ENCODE measurements at places on chromosomes 3 and 15.

- no peak for DNase-seq
Measured at GRCh38 chr3:72753495-72753894, 94.8 kb downstream of the SHQ1 start.

DNA sequence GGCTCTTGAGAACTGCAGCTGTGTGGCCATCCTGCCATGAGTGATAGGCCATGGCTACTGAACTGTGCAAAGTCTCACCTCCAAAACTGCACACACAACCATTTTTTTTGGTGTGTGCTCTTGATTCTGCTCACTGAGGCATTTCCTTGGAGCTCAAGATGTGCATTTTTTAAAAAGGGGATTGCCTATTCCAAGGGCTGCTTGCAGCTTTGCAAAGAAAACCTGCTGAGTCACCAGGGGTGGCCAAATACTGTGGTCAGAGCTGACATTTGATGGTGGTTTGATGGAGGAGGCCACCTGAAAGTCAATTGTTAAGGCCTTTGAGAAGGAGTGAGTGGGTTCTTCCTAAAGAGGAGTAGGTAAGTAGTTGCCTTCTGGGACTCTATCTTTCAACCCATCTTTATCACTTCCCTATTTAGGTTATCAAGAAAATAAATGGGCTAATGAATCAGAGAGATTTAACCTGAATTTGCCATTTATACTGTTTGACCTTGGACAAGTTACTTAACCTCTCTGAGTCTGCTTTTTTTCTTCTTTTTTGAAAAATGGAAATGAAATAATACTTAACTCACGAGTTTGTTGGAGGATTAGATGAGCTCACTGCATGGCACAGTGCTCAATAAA lies 87.9 kb downstream of the CHST2 start:
- DNase-seq = no peak

- no peak for DNase-seq
Measured at GRCh38 chr3:48598323-48599076, 3.4 kb upstream of the COL7A1 start.

GRCh38 chr15:34583399-34584329 lies at the start of gene GOLGA8B:
TSS of gene GOLGA8B (minus strand) at chr15:34583651. CDS start at chr15:34535912, 47,739 bp downstream.
- peak; percentile 75 for DNase-seq

DNA sequence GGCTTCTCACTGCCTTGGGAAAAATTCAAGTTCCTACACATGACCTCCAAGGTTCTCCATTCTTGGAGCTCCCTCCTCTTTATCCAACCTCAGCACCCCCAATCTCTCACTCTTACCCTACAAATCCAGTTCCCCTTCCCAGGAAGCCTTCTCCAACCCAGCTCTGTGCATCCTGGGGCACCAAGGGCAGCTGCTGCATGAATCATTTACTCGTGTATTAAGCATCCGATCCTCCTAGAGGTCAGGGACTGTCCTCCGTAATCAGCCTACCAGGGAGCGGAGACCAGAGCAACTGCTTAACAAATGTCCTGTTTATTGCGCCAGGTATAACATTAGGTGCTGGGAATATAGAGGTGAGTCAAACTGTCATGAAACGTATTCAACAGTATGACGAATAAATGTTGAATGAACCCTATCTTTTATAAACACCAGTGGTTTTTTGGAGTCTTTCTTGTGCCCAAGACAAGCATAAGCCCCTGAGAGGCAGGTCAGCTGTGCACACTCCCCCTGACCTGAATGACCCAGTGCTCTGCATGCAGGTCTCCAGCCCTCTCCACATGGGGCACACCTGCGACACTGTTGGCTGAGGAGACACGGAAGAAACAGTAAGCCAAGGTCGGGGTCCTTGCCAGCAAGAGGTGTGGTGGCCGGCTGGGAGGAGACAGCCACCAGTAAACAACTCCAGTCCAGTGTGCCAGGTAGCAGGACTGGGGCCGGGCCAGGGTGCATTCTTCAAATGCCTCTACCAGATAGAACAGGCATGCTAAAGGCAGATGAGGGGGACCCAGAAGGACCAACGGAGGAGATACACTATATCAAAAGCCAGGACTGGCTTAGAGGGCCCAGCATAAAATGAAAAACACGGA lies 27.6 kb downstream of the ANP32A start:
- no peak for DNase-seq

DNA sequence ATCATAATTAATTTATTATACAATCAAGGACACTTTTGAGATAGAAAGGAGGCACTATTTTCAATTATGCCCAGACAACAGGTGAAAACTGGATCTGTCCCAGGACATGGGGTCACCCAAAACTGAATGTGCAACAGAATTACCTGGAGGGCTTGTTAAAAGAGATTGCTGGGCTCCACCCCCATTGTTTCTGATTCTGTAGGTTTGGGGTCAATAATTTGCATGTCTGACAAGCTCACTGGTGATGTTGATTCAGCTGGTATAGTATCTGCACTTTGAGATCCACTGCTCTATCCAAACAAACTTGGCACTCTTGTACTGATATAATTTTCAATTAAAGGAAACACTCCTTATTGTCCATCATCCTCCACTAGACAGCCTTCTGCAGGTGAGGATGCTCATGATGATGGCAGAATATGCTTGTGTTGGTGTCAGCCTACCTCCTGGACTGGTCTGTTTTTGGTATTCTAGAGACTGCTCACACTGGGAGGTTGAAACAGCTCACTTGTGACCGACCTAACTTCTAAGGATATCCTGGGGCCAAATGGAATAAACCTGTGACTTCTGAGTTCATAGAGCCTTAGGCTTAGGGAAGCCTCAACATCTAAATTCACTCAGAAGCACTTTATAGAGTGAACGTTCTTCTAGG lies 2.2 kb downstream of the P2RY14 start:
- no peak for DNase-seq

GRCh38 chr3:114627770-114628169 lies 333.9 kb downstream of the TIGIT start:
- no peak for DNase-seq

GRCh38 chr3:2822611-2823010 lies 287.6 kb downstream of the IL5RA start:
- no peak for DNase-seq

DNA sequence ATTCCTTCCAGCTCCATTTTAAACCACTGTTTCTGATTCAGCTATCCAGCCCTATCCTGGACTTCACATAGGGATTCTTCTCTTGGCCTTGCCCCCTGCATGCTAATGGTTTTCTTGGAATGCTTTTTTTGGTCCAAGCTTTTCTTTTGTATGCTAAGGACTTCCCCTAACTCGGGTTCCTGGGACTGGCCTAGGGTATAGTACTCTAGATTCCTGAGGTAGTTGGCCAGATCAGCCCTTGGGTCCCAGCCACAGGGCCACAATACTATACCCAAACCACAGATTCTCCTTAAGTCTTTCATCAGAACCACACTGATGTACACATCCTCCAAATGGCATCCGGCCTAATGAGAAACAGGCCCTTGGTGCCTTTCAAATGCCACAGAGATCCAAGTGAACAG lies 2.8 kb downstream of the FYCO1 start:
- DNase-seq = no peak

- DNase-seq = no peak
Measured at GRCh38 chr3:133884887-133885711, 10.6 kb downstream of the RAB6B start.

DNA sequence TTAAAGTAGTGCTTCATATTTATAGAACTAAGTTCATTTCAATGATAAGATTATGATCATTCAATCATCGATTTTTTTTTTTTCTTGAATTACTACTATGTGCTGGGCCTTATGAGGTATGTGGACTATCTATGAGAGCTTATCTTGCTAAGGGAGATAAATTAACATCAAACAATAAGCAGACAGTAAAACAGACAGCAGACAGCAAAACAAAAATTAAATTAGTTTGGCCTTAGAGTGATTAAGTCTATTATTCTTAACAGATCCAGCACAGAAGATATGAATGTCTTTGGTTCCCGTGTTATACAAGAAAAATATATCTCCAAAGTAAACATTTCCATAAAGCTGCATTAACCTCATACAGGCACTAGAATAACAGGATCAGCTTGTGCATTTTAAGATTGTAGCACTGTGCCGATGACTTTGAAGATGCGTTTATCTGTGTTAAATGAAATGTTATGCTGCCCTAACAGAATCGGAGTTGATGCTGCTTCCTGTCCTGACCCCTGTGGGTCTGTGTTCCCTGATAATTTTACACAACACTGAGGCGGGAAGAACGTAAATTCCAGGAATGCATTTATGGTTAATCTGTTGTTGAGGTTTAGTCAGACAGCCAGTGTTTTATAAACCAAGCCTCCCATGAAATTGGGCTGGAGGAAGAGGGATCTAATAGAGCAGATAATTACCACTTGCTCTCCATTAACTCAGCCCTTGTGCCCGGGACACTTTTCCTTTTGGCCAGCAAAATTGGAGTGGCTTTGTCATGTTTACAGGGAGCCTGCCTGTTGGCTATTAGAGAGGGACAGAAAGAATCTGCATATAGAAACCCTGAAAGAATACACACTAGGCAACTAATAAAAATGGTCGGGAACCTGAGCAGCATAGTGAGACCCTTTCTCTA lies 80.8 kb downstream of the GHSR start:
- no peak for DNase-seq

GRCh38 chr3:18669374-18669773 lies 244.2 kb upstream of the SATB1 start:
- no peak for DNase-seq

DNA sequence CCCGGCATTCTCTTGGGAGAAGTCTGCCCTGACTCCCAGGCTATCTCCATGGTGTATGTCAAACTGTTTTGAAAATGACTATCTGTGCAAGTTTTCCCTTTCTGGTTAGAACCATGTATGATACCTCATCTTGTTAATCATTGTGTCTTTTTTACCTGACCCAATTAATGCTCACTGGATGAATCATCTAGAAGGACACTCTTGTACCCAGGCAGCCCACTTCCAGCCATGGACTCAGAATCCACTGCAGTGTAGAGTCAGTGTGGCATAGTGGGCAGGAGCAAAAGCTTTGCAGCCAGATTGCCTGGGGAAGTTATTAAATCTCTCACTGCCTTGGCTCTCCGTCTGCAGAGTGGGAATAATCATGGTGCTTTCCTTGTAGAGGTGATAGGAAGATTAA lies 1.2 kb downstream of the FAM3D start:
- no peak for DNase-seq

- no peak for DNase-seq
Measured at GRCh38 chr3:160562952-160563351, 2.4 kb downstream of the KPNA4 start.

GRCh38 chr3:157493627-157494550 lies 9.3 kb downstream of the VEPH1 start:
- DNase-seq = peak; percentile 18

- DNase-seq = no peak
Measured at GRCh38 chr3:172126741-172127140, 87.4 kb downstream of the FNDC3B start.

DNA sequence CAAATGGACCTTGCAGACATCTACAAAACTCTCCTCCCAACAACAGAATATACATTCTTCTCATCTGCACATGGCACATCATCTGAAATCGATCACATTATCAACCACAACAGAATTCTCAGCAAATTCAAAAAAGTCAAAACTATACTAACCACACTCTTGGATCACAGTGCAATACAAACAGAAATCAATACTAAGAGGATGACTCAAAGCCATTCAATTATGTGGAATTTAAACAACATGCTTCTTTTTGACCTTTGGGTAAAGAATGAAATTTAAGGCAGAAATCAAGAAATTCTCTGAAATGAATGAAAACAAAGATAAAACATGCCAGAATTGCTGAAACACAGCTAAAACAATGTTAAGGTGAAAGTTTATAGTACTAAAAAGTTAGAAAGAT lies 358.1 kb downstream of the NSUN3 start:
- no peak for DNase-seq

GRCh38 chr3:122298239-122298638 lies 26.8 kb upstream of the CSTA start:
- DNase-seq = no peak

DNA sequence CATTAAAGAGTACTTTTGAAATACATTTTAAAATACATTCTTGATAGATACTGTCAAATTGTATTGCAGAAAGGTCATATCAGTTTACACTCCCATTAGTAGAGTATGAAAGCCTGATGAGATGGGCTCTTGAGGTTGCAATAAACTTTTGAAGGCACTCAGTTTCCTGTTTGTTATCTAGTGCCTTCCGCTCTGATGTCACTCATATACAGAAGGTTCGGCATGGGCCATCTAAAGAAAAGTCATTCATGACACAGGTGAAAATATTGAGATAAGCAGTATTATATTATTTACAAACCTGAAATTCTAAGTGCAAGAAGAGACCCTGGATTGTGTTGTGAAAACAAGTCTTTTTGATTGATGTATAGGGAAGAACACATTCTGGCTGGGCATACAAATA lies 36.5 kb upstream of the DENND4A start:
- no peak for DNase-seq

GRCh38 chr15:25805031-25805430 lies 58.1 kb downstream of the ATP10A start:
- no peak for DNase-seq

DNA sequence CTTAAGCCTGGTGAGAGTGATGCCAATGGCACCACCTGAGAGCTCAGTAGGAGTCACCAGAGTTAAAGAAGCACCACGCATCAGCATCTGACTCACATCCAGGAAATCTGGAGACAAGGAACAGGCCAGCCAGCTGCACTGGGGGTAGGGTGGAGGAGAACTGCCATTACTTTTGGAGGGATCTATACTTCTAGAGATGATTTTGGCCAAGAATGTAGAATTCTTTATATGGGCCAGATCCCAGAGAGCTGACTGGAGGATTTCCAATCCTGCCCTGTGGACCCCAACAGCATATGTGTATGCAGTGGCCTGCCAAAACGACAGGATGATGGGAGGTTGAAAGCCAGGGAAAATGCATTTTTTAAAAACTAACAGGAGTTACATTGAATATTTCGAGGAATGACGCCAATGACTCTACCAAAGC lies 29.8 kb downstream of the CCR3 start:
- no peak for DNase-seq

GRCh38 chr3:71581457-71582035 lies 2.0 kb downstream of the FOXP1 start:
- DNase-seq = no peak

GRCh38 chr15:56805466-56806147 lies 72.3 kb upstream of the ZNF280D start:
- DNase-seq = no peak

DNA sequence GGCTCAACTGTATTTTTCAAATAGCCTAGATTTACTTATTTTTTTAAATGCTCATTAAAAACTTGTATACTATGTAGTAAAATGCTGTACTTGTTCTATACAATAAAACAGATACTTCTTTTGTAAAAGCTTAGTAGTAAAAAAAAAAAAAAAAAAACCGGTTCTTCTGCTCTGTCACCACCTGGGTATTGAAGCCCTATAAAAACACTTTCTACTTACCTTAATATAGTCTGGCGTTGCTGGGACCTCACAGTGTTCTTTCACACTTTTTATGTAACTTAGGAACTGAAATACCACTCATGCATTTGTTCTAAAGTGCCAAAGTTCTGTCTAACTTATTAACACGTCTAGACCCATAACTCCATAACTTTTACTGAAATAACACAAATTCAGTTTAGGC lies 61.4 kb downstream of the TASOR start:
- no peak for DNase-seq

DNA sequence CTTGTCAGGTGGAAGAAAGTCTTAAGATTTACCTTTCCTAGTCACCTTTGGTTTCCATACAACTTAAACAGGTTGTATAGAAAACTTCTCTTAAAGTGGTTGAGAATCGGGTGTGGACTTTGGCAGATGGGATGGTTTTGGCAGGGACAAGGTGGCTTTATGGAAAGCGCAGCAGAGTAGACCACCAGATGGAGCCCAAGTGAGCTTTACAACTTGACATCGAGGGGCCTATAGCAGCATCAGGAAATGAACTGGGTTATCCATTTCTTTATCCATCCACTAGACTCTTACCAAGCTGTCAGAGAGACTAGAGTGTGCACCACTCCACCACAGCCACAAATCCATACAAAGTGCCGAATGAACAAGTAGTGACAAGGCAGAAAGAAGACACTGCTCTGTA lies 85.3 kb upstream of the MBNL1 start:
- DNase-seq = no peak

Measured in NCI-H774 (cell line).